ENCODE measurements at places on chromosomes 12 and 14.
A peak's percentile ranks its signal among the peaks of the same experiment; 100 is the strongest.

GRCh38 chr12:31589904-31590641 lies 863 bp downstream of the DENND5B start:
- peak; percentile 79 for DNase-seq

- DNase-seq: no peak
Observed at GRCh38 chr14:31042300-31042699, 16.1 kb upstream of the STRN3 start.

- DNase-seq: no peak
Observed at GRCh38 chr12:79858518-79858917, 76.4 kb downstream of the PPP1R12A start.

DNA sequence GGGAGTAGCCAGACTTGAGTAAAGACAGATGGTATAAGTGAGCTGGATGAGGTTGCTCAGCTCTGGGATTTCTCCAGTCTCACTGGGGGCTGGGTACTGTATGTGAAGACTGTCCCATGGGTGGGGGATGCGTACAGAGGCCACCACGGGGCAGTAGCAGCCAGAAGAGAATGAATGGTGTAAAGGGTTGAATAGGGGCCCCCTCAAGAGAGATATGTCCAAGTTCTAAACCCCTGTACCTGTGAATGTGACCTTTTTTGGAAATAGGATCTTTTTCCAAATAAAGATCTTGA lies 21.8 kb upstream of the BCDIN3D start:
- no peak for DNase-seq

DNA sequence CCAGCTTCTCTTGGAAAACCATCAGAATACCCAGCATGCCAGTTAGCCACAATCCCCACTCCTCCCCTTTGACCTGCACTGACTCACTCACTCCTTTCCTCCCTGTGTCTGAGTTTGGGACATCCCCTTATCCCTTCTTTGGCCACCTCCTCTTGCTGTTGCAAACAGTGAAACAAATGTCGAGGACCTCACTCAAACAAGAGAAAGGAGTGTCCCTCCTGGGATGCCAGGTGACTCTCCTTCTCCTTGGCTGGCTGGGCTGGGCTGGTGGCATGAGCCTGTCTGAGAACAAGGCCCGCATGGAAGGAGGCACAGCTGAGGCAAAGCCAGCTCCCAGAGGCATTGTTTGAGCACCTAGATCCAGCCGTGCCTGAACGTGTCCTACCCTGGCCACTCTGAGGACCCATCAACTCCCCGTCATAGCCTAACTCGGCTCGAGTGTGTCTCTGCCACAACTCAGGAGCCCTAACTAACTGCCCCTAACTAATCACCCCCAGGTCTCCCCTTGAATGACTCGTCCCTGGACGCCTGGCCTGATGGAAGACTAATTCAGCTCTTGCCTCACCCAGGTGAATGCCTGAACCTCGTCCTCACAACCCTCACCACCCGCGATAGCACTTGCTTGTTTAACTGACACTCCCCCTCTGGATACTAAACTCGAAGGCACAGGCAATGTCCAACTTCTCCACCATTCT lies 43.0 kb downstream of the NCOR2 start:
- no peak for DNase-seq
